Stimulated activated CD4-positive, alpha-beta T cell treated with anti-CD3 and anti-CD28 coated beads, TNF-alpha, amount 100 ng/mL, for 48 hours (primary cell): ENCODE measurements at places on chromosomes 16 and 17.

DNA sequence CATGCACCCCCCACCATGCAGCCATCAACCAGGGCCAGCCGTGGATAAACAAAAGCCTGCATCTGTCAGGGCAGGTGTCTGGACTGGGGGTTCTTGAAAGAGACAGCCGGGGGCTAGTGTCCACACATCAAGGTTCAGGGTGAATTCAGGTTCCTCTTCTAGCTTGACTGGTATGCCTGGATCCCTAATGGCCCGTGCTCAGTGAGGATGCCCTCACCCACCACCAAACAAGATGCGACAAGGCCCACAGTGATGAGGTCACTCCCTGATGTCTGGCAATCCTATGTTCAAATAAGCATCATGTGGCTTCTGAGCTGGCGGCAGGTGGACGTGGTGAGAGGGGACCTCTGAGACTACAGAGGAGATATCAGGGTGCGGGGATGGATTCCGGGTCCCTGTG, 64.6 kb downstream of the GOSR1 start:
- DNase-seq, result no peak

- DNase-seq, result no peak
Observed at GRCh38 chr16:89431158-89431584, 59.2 kb downstream of the ANKRD11 start.

DNA sequence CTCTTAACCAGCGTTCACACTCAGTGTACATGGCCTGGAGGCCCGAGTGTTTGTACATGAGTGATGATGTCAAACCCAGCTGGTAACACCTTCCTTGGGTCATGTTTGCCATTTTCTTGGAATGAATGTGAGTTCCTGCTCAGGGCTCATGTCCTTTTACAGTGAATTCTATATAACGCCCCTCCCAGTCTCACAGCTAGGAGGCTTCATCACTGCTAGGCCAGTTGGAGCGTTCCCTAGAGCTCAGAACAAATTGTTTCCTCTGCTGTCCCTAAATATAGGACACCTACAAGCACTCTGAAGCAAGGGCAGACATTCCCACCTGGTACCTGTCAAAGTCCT, 5.5 kb downstream of the TIMM22 start:
- DNase-seq, result no peak

DNA sequence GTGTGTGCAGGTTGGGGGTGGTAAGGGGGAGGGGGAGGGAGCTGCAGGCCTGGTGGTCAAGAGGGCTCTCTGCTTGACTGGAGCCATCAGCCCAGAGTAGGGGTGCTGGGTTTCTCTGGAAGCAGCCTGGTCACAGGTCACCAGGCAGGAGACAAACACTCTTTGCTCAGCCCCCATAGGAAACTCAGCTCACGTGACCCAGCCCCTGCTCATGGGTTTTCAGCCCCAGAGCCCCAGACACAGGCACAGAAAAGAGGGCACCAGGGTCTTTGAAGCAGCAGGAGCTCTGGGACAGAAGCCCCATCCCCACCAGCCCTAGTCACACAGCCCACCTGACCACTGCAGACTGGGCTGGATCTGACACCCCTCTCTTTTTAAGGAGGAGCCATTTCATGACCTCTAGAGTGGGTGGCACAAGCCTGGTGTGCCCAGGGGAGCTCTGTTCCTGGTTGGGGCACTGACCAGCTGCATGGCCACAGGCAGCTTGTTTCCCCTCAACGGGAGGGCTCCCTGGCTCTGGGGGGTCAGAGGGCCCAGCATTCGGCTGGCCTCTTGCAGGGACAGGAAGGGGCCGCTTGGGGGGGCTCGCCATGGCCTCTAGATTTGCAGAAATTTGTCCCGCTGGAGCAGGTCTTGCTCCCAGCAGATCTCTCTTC, 13.8 kb upstream of the CD79B start:
- no peak for DNase-seq

GRCh38 chr16:73056921-73057290, 9.0 kb upstream of the ZFHX3 start:
- no peak for DNase-seq

DNA sequence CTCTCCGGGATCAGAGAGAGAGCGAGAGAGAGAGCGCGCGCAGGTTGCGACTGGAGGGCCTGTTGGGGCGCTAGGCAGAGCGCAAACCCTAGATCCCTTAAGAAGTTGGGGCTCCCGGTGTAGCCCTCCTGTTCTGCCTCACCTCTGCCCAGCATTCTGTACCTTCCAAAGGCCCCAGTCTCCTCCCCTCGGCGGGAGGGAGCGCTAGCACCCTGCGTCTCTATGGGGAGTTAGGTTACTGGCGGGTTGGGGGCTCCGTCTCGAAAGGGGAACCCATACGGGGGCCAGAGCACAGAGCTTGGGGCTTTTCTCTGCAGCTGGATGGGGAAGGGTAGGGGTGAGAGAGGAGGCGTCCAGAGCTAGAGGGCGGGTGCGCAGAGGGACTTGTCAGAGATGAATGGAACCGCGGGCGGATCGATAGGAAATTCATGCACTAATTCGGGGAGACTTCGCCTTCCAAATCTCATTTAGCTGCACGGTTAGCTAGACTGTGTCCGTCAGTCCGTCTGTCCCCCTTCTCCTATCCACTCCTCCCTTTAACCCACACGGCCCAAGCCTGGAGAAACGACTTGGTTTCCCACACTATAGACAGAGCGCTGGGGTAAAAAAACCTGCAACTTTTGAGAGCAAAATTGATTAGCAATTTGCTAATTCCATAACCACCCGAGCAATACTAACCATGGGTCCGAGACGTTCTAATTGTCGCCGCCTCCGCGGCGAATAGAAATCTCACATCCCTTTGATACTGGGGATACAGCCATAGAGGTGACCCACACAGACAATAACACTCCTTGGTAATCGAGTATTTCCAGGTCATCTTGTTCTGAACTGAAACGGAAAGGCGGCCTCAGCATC, 693 bp upstream of the HOXB4 start:
- no peak for DNase-seq

GRCh38 chr17:32699247-32699646, 177.7 kb downstream of the MYO1D start:
- no peak for DNase-seq

DNA sequence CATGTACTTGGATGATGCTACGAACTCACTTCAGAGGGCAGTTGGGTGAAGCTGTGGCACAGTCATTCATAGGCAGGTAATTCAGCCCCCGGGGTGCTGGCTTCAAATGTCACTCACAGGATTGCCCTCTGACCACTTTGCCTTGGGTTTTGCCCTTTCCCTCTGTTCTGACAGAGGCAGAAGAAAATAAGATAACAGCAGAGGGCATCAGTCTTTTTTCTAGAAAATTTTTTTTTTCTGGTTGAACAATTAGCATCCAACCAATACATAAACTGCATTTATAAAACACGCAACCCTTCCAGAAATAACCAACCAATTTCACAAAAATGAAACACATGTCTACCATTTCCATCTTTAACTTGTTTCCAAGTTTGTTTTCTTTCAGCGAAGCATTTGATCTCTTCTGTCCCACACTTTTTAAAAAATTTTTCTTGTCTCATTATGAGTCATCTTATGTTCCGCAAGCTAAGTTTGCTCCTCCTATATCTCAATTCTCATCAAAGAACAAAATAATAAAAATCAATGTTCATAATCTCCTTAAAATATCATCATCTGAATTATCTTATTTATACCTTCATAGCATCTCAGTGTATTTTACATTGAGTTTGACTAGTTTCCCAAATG, 15.6 kb downstream of the NACA2 start:
- DNase-seq, result no peak

GRCh38 chr17:78534492-78535272, 42.5 kb downstream of the DNAH17 start:
- no peak for DNase-seq

DNA sequence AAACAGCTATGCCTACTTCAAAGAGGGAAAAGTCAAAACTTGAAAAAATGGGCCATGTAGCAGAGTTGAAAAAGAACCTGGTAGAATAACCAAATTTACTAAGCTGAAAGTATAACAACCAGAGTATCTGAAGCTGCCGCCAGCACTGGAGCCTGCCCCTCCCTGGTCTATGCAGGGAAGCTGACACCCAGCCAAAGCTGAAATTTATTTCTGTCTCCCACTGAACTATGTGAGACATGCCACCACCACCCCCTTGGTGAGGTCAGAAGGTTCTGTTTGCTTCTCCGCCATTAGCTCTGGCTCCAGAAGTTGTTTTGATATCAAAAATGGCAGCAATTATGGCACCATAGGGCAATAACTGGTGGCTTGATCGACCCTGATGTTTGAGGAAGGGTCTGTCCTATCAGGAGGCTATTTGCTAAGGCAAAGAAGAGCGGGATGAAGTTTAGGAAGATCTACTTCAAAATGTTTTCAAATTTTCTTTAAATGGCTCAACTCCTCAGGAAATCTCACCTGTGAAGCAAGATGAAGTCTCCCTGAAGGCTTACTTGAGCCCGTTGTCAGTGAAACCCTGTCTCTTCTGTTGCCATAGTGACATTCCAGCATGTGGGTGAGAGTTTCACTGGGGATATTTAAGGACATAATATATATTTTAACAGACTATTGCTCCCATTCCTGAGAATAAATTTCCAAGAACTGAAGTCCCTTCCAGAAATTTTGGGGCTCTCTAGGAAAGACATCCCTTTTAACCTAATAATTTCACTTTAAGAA, 122.0 kb downstream of the COPRS start:
- no peak for DNase-seq

DNA sequence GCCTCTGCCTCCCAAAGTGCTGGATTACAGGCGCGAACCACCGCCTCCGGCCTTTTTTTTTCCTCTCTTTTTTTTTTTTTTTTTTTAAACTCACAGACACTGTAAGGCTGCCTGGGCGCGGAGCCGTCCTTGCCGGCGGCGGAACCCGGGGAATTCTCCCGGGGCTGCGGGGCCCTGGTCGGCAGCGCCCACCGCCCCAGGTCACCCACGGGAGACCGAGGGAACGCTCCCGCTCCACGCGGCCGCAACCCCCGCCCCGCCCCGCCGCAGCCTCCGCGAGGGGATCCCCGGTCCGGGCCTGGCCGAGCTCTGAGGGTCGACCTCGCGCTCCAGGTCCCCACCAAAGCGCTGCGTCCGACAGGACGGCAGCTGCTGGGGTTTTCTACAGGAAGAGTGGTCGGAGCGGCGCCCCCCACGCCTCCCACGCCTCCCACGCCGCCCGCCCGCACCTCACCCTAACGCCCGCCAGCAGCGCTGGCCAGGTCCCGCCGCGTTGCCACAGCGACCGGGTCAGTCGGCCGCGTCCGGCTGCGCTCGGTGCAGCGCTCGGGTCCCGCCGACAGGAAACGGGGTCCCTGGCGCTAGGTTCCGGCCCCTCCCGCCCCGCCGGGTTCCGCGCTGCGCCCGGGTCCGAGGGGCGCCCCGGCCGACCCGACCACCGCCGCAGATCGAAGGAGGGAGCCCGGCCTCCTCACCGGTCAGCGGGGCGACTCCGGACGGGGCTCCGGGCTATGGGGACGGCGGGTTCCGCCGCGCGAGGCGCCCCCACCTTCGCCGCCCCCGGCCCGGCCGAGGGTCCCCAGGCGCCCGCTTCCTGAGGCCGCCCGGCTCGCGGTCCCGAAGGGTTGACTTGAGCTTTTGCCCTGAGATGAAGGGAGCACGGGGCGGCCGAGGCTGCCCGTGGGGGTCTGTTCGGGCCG, at the start of gene CCDC57:
Gene CCDC57 (minus strand): TSS at position 512 of the 920 bp plus-strand sequence. CDS start 10,898 bp downstream, outside the sequence.
- peak; percentile 68 for DNase-seq

DNA sequence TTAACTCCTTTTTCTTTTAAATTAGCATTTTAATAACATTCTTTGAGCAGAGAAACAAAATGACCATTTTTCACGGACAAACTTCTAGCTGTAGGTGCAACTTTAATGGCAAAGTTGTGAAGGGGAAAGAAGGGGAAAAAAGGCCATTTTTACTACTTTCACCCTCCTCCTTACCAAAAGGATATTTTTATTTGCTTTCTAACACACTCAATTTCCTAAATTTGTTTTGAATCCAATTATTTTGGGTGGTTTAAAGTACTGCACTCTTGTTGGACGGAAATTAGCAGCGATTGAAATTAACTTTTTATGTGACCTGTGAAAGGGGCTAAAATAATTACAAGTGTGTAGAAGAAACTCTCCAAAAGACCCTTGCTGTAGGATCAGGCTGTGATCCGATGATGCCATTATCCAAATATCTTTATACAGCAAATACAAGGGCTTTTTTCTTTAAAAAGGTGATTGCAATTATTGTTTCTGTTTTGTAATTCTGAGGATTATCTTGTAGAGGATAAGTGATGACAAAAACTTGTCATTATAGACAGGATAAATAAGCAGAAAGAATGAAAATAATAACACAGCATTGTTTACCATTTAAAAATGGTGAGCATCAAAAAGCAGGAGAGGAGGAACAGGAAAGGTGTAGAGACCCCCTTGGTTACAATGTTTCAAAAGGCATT, 42.4 kb downstream of the SNX11 start:
- DNase-seq, result no peak

- no peak for DNase-seq
Observed at GRCh38 chr16:87584271-87584670, 18.0 kb upstream of the JPH3 start.

GRCh38 chr17:77441130-77441920, 300.6 kb downstream of the SEC14L1 start:
- no peak for DNase-seq

- no peak for DNase-seq
Observed at GRCh38 chr16:52863000-52863399, 189.7 kb downstream of the CHD9NB start.

- DNase-seq, result no peak
Observed at GRCh38 chr17:81537343-81537855, 9.2 kb downstream of the FSCN2 start.

GRCh38 chr17:82876149-82876548, 36.3 kb upstream of the ZNF750 start:
- no peak for DNase-seq

- peak; percentile 40 for DNase-seq
Observed at GRCh38 chr16:74999609-75000480, 1.0 kb downstream of the ZNRF1 start.

GRCh38 chr16:10878644-10879501, 1.9 kb downstream of the CIITA start:
- DNase-seq, result no peak

GRCh38 chr17:8151641-8152111, 528 bp downstream of the PER1 start:
- DNase-seq, result no peak

DNA sequence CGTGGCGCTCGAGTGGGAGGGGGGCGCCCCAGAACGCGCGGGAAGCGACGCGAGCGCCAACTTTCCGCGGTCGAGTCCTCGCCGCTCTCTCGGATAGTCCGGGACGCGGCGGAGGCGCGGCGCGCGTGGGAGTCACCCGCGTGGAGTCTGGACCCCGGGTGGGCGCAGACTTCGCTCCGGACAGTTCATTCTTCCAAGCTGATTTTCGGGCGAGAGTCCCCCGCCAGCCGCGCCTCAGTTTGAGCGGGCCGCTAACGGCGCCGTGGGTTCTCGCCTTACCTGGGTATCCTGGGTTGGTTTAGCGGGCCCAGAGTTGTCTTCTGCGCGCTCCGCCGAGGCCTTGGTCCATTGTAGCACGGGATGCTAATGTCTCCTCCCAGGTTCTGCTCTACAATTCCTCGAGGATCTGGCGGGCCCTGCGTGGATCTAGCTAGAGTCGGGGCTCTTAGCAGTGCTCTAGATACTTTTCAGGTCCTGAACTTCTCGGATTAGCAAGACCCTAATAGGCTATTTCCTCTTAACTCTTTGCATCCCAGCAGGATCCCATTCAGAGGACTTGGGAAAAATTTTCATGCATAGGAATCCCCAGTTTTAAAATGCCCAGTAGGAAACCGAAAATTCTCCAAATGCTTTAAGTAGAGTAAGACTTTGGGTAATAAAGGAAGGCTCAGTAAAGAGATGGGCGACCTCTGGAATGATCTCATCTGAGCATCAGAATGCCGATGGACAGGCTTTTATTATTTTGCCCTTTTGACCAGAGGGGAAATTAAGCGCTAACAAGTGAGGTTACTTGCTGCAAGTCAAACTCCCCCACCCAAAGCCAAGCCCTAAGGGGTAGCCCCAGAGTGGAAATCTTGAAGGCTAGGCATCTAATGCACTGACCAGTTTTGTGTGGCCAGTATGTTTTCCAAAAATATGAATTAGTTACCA, 537 bp upstream of the GJC1 start:
- DNase-seq, result peak; percentile 17
